Activated naive CD4-positive, alpha-beta T cell treated with anti-CD3 and anti-CD28 coated beads, Interleukin-2, amount 10 ng/mL, durations not matched to agents 7 days and 5 days (primary cell): ENCODE measurements at places on chromosomes 6 and 20.
A peak's percentile ranks its signal among the peaks of the same experiment; 100 is the strongest.

GRCh38 chr6:141675957-141676356 is 456.8 kb upstream of the GJE1 start:
- DNase-seq: no peak

DNA sequence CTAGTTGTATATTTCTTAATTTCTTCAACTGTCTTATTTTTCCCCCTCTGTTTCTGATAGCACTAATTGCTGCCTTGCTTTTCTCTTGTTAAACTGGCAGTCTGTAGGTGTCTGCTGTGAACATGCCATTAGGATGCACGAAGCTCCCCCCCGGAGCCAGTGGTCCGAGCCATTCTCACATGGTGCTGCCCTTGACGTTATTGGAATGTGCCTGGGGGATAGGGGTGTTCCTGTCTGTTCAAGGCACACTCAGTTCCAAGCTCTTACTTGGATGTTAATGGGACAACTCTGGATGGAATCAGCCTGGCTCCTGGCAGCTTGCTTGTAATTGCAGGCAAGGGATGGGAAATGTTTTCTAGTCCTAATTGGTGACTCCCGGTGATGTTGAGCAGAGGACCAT is 68.4 kb downstream of the RREB1 start:
- no peak for DNase-seq

- no peak for DNase-seq
Measured at GRCh38 chr6:11484441-11484840, 53.1 kb upstream of the TMEM170B start.

DNA sequence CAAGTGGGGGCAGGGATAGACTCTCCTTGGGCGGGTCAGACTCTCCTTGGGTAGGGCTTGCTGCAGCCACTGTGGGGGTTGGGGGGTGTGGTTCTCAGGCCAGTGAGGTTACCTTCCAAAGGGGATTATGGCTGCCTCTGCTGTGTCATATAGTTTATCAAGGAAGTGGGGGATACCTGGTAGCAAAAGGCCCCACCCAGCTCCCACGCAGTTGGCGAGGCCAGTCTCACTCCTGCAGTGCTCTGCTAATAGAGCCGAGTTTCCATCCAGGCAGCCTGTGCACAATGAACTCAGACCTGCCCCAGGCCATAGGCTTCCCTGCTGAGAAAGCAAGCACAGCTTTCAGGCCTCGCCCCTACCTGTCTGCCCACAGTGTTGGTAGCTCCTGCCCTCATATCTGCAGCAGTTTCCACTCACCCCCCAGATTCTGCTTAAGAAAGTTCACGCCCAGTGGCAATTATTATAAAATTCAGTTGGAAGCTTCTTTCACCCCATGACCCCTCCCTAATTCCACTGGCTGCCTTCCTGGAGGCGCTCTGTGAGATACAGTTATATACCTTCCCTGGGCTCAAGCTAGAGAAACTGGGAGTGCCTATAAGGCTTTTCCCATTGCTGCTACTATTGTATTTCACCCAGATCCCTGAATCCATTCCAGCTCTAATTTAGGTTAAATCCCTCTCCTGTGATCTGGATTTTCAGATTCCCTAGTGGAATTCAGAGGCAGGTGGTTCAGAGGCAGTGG is 56.1 kb downstream of the HDDC2 start:
- no peak for DNase-seq

DNA sequence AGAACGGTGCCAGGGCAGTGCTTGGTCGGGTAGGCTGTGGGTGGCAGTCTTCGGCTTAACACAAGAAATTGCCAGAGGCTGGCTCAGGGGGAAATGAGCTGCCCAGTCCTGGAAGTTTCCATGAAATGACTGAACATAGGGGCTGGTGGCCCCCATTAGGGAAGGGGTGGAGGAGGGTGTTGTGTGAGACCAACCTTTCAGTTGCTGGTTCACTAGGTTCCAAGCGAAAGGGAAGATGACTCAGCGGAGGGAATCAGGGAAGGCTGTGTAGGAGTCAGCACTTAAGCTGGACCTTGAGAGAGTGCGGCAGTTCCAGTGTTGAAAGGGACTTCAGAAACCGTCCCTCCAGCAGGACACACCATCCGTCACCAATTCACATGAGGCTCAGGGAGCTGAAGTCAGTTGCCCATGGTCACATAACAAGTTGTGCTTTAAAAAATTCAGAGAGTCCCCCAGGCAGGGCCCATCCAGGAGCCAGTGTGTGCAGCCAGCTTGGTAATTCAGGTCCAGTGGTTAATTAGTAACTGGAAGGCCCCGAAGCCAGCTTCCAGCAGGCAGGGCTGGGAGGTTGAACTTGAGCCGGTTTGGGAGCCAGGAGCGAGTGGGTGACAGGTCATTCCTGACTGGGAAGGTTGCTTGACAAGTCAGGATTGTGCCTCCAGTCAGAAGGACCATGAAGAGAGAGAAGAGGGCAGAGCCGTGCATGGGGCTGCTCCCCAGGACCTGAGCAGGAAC is at the start of gene SGK2:
Gene SGK2 (plus strand): TSS at position 616 of the 735 bp plus-strand sequence. CDS start 7,469 bp downstream, outside the sequence.
- DNase-seq: no peak

GRCh38 chr20:52972190-52972937 is at the start of gene TSHZ2:
TSHZ2 (plus strand) TSS chr20:52972358; CDS start chr20:52973294, 936 bp downstream.
- peak; percentile 70 for DNase-seq

GRCh38 chr6:134049586-134049985 is 2.8 kb downstream of the SLC2A12 start:
- DNase-seq: no peak

DNA sequence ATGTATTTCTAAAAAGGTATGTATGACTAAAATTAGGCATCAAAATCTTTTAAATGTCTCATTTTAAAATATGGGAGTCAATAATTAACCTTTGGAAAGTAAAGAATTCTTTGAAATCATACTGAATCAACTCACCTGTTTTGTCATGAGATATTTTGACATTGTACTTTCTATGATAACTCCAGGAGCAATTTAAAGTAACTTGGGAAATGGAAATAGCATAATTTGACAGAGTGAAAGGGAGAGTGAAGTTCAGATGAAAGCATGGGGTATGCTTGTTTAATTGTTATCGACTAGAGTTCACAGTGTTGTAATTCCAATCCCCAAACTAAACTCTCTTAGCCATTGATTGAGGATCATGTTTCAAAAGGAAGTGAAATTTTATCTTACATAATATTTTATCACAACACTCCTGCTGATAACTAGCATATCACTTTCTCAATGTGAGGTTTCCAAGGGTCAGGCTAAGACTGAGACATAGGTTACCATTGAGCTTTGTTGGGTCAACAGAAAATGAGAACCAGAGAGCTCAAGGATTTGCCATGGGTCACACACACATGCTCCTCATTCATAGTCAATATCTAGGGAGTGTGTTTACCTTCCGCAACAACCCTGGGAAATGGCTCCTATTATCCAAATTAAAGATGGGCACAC is 2.3 kb downstream of the GSTA1 start:
- DNase-seq: no peak

- no peak for DNase-seq
Measured at GRCh38 chr20:1105599-1106194, 12.7 kb upstream of the PSMF1 start.

DNA sequence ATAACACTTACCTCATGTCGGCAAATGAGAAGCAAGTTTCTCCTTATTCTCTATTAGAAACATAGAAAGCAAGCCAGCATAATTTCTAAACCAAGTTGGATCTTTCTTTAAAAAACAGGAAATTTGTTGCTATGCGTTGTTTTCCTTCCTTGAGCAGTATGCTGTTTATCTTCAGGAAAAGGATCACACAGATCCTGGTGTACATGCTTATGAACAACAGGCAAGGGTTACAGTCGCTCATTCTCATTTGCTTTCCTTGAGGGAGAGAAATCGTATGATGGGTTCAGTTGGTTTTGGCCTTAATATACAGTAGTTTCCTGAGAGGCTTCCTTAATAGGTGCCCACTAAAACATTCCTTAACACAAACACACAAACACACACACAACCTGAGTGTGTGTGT is 118.8 kb downstream of the FYN start:
- no peak for DNase-seq

GRCh38 chr20:11728937-11729336 is 188.8 kb upstream of the BTBD3 start:
- no peak for DNase-seq

DNA sequence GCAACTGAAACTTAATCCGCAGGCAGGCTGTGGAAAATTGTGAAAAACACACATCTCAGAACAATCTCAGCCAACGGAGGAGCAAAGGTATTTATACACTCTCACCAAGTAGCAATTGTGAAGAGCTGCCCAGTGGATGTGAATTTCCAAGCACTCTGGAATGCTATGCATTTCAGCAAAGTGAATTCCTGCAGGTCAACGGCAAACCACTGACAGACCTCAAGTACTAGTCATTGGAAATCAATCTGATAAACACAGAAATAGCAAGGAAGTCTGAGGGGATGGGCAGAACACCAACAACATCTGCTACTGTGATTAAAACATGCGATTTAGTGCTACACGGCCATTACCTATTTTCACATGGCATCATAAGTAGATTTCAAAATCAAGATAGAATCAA is 429.1 kb downstream of the HTR1B start:
- no peak for DNase-seq

DNA sequence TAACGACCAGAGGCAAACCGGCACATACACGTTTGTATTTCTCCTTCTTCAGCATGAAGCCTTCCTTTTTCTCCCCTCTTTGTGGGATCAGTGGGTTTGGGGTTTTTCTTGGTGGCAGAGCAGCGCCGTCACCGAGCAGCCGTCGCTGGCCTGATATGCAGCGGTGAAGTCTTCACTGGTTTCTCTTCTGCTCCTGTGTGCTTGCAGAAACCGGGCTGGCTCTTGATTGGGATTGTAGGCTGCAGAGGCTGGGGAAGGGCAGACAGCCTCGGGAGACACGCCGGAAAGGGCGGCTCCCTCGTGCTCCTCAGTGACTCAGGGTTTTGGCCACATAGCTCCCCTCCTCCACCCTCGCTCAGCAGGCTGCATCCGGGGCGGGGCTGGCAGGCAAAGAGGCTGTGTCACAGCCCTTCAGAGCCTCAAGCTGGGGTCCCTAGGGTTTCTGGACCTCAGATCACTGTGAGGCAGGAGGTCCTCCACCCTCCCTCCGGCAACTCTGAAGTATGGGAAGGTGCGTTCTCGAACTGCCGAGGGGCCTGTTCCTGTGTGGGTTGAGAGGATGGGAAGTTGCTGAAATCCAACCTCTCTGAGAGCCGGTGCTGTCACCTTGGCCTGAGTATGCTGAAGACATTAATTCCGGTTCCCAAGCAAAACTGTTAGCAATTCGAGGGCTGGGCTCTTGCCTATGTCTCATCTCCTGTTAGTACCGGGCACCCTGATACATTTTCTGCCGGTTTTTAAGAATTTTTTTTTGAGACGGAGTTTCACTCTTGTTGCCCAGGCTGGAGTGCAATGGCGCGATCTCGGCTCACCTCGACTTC is 24.2 kb downstream of the NQO2 start:
- DNase-seq: peak; percentile 92

GRCh38 chr6:160015778-160016684 is 47.1 kb downstream of the IGF2R start:
- DNase-seq: peak; percentile 70

DNA sequence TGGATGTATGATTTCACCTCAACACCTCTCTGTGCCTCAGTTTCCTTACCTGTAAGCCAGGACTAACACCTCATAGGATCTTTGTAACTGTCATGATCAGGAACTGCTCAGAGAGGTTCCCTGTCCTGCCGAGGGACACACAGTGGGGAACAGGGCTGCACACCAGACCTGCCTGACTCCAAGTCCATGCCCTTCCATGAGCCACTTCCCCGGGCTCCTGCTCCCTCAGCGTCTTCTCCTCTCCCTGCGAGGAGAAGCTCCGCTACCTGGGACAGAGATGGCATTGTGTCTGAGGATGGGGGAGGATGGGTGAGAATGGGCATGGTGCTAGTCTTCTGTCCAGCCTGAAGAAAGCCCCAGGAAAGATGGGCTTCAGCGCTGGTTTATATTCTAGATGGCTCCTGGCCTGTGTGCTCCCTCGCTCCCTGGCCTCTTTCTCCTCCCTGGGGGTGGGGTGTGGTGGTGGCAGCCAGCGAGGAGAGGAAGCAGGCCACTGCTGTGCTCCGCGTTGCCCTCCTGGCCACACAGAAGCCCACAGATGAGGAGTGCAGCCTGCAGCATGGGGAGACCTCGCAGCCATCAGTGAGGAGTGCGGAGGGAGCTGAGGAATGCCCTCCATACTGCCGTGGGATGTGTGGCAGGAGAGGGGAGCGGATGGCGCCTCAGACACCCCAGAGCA is 67.1 kb downstream of the NOL4L start:
- DNase-seq: no peak
